Left renal cortex interstitium (tissue), 4 donors: ENCODE measurements at places on chromosomes 11 and 22. TPM values are rescaled to one million over a fixed set of nuclear protein-coding genes. Genes with fewer than 3 reads are reported as not detected.

Gene SERPIND1
- 7.4 TPM for polyA plus RNA-seq

Gene C11orf42
- 2.6 TPM for polyA plus RNA-seq

Gene RIMBP3B
- 0.18 TPM for polyA plus RNA-seq

Gene TRIM49C
- not detected for polyA plus RNA-seq

Gene SCO2
- polyA plus RNA-seq = 5.1 TPM

Gene EHF
- 24.7 TPM for polyA plus RNA-seq
